ENCODE measurements at places on chromosomes 3 and 15.

DNA sequence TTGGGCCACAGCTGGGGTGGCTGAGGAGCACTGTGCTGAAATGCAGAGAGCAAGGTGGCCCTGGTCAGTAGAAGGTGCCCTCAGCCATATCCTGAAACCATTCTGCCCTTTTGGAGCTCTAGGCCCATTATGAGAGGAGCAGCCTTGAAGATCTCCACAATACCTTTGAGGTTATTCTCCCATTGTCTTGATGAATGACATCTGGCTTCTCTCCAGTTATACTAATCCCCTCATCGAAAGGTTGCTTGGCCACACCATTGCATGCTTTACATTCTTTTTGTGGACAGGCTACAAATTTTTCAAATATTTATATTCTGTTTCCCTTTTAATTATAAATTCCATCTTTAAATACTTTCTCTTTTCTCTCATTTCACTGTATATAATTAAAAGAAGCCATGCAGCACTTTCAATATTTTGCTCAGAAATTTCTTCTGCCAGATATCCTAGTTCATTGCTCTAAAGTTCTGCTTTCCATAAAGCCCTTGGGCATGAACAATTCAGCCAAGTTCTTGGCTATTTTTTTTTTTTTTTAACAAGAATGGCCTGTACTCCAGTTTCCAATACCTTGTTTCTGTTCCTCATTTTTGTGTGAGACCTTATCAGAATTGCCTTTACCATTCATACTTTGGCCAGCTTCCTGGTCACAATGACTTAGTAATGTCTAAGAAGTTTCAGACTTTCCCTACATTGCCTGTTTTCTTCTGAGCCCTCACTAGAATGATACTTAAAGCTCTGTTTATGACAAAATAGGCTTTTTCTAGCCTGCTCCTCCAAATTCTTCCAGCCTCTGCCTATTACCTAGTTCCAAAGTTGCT lies 138.9 kb upstream of the SGO1 start:
- DNase-seq, result no peak

DNA sequence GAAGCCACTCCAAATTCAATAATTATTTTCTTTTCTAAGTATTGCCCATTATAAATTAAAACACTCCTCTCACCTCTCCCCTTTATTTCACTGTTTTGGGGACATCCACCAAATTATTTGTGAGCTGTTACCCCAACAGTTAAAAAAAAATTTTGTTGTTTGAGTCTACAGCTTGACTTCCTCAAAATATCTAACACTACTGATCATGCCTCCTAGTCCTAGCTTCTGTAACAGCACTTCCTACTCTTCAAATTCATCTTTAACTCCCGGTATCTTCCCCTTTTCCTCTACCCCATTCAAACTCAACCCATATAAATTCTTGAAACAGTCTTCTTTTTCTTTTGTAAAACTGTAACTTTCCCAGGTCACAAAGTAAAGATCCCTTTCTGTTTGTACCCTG lies 15.9 kb downstream of the PARL start:
- DNase-seq, result no peak

GRCh38 chr3:151871639-151872468 lies 1.6 kb upstream of the SUCNR1 start:
- peak; percentile 33 for DNase-seq

- no peak for DNase-seq
These were observed 129.7 kb upstream of the TUSC7 start for GRCh38 chr3:116579840-116580239.

DNA sequence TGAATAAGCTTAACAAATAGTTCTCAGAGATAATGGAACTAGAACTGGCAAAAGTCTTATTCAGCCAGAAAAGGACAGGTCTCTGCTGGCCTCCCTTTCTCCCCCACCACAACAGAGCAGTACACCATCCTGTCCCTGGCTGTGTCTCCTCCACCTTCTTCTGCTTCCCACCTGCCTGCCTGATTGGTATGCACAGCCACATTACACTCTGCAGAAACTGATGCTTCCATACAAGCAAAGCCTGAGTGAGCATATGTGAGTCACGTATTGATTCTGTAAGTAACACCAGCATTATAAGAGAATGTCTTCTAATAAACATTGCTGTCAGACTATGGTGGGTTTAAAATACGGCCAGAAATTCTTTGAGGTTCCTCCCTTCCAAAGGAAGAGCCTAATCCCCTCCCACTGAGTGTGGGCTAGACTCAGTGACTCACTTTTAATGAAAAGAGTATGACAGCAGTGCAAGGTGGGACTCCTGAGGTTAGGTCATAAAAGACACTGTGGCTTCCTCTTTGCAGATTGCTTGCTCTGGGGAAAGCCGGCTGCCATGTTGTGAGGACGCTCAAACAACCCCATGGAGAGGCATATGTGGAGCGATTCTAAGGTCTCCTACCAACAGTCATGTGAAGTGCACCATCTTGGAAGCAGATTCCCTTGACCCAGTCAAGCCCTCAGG lies 44.4 kb downstream of the ANXA2 start:
- DNase-seq, result no peak

- no peak for DNase-seq
These were observed 382.6 kb downstream of the ROBO1 start for GRCh38 chr3:79385211-79385610.

GRCh38 chr3:37811625-37812498 lies 49.8 kb upstream of the CTDSPL start:
- DNase-seq, result no peak

- DNase-seq, result no peak
These were observed 11.4 kb downstream of the SEMA3G start for GRCh38 chr3:52433328-52433995.

DNA sequence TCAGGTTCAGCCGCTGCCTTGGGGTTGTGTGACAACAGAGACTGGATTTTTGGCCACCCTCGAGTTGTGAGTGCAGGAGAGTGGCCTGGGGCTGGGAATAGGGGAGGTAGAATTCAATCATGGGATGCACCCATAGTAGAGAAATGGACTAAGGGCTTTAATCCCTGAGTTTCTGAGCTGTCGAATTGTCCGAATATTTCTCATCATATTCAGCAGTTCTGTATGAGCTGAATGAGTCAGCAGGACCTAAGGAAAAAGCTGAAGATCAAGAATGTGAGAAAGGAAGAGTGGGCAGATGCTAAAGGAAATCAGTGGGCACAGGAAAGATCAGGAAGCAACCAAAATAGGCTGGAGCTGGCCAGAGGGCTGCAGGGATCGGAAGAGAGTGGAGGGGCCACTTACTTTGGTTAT lies 44.4 kb upstream of the SACM1L start:
- peak; percentile 80 for DNase-seq

DNA sequence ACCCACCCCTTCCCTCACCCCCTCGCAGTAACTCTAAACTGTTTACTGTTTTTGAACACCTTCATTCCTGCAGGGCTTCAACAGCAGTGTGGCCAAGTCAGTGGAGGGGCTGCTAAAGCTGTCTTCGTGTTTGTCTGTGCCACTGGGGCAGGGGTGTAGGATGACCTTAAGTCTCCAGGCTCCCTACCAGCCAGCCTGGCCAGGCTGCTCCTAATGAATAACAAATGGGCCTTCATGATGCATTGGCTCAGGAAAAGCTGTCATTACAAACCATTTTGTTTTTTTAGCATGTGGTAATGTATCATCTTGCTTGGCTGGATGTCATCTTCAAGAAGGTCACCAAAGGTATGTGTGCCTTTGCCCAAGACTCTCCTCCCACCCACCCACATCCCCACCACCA lies 372.2 kb upstream of the WNT5A start:
- no peak for DNase-seq

GRCh38 chr3:195766671-195767070 lies 45.1 kb downstream of the MUC4 start:
- DNase-seq, result no peak

GRCh38 chr3:127081001-127081720 lies 98.2 kb downstream of the PLXNA1 start:
- DNase-seq, result no peak

GRCh38 chr3:100006570-100007271 lies 107.6 kb downstream of the FILIP1L start:
- no peak for DNase-seq

- DNase-seq, result no peak
These were observed 52.8 kb upstream of the SLC9A9 start for GRCh38 chr3:143901105-143901504.

- DNase-seq, result no peak
These were observed 36.1 kb upstream of the PLSCR5 start for GRCh38 chr3:146640955-146641867.
